ENCODE measurements at places on chromosomes 16 and 17.
A peak's percentile ranks its signal among the peaks of the same experiment; 100 is the strongest.

DNA sequence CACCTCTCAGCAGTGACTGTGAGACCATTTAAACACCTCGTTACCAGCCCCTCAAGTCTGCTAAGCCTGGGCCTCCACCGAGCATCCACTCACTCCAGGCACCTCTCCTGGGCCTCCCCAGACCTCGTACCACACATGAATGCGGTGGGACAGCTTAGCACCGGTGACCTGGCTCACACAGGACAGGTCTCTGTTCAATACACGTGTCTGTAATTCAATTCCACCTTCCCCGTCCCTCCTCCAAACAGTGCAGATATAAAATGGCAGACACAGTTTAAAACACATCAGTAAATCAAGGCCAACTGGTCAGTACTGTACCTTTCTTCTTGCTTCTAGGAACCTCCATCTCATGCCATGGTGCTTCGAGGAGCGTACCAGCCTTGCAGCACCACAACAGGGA lies 73.9 kb downstream of the ZNF778 start:
- no peak for DNase-seq

DNA sequence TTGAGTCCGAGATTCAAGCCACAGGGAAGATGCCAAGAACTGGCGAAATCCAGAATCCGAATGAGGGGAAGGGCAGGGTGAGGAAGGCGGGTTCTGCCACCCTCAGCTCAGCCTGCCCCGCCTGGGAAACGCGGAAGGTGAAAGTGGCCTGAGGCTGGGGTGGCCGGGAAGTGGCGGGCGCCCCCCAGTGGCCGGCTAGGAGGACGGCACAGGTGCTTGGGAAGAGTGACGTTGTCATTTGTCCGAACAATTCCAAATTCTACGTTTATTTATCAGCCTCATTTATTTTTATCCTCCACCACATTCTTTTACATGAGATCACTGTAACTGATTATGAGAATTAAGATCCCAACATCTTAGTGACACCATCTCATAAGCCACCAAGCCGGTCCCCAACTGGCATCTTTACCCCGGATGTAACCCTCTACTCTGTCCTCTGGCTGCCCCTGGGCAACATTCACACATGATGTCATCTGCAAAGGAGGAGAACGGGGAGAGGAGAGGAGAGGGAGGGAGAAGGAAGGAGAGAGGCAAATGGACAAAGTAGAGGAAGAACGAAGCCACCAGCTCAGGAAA lies 21.3 kb downstream of the SRCIN1 start:
- peak; percentile 17 for DNase-seq

DNA sequence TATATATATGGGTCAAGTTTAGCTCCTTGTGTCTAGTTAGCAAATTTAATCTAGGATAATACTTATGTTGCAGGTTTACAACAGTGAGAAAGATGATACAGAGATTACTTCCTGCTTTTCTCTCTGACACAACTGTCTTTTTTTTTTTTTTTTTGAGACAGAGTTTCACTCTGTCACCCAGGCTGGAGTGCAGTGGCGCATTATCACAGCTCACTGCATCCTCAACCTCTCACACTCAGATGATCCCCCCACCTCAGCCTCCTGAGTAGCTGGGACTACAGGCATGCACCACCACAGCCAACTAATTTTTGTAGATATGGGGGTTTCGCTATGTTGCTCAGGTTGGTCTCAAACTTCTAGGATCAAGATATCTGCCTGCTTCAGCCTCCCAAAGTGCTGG lies 706.9 kb upstream of the SOX9 start:
- DNase-seq = no peak

GRCh38 chr17:66704858-66705520 lies 129.9 kb upstream of the CACNG5 start:
- no peak for DNase-seq

DNA sequence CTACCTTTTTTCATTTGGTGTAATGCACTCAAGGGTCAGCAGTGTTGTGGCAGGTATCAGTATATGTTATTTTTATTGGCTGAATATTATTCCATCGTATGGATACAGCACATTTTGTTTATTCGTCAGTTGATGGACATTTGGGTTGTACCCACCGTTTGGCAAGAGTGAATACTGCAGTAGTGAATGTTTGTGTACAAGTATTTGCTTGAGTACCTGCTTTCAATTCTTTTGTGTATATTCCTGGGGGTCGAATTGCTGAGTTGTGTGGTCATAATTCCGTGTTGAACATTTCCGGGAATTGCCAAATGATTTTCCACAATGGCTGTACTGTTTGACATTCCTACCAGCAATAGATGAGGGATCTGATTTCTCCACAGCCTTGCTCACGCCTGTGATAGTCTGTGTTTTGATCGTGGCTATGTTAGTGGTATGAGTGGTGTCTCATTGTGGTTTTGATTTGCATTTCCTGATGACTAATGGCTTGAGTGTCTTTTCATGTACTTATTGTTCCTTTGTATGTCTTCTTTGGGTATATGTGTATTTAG lies 108.4 kb downstream of the OR1D5 start:
- DNase-seq = no peak

- DNase-seq = no peak
These were observed 4.2 kb upstream of the CRK start for GRCh38 chr17:1460233-1460632.

- DNase-seq = no peak
These were observed 14.6 kb downstream of the CCDC57 start for GRCh38 chr17:82198092-82198491.

DNA sequence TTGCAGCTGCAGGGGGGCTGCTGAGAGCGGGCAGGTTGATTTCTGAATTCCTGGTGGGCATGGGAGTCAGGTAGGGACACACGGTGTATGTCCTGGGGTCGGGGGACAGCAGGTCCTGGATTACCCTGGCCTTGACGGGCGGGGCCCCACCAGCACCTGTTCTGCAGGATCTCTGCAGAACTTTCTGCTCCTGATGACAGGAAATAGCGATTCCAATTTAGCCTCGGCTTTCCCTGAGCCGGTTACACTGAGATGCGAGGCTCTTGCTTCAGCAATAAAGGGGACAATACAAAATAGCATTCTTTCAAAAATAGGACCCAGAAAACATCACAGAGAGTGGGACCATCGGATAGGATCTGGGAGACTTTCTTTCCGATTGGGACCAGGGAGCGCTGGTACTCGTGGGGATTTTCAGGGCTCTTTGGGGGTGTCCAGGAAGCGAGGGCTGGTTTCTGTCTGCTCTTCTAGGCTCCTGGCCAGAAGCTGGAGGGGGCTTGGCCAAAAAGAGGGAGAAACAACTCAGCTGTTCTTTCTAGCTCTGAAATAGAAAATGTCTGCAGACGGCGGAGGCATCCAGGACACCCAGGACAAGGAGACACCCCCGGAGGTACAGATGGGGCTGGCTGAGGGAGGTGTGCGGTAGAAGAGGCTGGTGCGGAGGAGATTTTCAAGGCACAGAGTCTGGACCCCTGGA lies 642 bp downstream of the ZNF205 start:
- DNase-seq = no peak

- DNase-seq = no peak
These were observed 47.7 kb upstream of the TNRC6A start for GRCh38 chr16:24681793-24682192.

DNA sequence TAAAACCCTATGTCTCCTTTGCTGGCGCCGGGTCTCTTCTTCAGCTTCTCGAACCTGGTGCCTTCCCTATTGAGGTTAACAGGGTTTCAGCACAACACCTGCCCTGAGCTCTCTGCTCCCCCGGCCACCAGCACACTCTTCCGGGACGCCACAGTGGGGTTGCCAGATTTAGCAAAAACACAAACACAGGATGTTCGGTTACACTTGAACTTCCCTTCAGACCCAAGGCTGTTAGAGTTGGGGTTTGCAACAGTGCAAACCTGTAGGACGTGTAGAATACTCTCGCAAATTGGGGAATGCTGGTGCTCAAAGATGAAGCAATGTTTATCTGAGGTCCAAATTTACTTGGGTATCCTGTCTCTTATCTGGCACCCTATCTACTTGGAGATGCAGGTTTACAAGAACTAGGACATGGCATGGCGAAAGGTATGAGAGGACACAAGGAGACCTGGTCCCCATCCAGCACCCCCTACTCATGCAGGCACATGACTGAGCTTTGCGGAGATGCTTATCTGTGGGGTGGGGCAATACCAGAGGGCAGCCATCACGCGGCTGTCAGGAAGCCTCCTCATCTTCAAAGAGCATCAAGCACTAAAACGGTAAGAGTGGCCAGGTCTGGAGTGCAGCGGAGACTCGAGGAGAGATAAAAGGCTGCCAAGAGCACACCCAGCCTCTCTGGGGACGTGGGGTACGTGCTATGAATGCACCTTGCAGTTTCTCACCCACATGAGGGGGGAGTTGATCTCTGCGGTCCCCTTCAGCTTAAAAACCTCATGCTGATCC lies 52.8 kb downstream of the SDK2 start:
- peak; percentile 58 for DNase-seq

GRCh38 chr17:31843070-31843745 lies 15.8 kb downstream of the COPRS start:
- no peak for DNase-seq

- DNase-seq = no peak
These were observed 3.2 kb downstream of the NAGS start for GRCh38 chr17:44007346-44008204.

DNA sequence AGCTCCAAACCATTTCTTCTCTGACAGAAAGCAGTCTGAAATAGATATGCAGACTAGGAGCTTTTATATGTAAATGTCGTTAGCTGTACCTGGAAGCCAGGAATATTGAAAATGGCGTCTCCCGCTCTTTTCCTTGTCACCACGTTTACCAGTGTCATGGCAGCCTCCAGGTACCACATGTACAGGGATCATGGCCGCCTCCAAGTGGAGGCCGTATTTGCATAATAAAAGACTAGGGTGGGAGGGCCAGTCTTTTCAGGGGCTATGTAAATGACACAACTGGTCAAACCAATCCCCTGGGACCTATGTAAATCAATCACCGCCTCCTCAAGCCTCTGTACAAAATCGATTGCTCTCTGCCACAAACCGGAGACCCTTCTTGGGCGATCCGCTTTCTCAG lies 54.3 kb downstream of the MYOCD start:
- DNase-seq = no peak

DNA sequence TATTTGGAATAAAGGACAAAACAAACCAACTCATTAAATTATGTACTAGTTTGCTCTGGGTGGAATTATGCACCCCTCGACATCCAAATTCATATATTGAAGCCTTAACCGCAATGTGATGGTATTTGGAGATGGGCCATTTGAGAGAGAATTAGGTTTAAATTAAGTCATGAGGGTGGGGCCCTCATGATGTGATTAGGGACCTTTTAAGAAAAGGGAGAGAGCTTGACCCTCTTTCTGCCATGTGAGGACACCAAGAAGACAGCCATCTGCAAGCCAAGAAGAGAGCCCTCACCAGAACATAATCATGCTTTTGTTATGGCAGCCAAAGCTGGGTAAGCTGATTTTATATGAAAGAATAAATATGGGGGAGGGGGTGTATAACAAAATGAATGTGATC lies 2.0 kb downstream of the C16orf87 start:
- no peak for DNase-seq

GRCh38 chr16:62974424-62974823 lies 938.2 kb upstream of the CDH8 start:
- DNase-seq = no peak

GRCh38 chr16:85675251-85675874 lies 13.4 kb downstream of the GINS2 start:
- no peak for DNase-seq

DNA sequence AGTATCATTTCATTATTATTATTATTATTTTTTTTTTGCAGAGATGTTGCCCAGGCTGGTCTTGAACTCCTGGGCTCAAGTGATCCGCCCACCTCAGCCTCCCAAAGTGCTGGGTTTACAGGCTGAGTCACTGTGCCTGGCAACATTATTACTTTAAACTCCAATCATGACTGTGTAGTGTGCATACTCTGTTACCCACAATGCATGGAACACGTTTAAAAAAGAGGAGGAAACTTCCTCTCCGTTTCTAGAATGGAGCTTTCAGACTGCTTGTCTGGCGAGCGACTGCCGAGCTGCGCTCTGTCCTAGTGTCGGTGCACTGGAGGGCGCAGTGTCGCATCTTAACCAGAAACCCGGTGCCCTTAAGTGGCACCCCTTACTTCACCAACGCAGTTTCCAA lies 22.1 kb upstream of the FASN start:
- no peak for DNase-seq

- DNase-seq = no peak
These were observed 2.1 kb upstream of the SEPTIN12 start for GRCh38 chr16:4790261-4790660.

Data from activated CD4-positive, CD25-positive, alpha-beta regulatory T cell (primary cell).